ENCODE measurements at places on chromosomes 11 and 22.

DNA sequence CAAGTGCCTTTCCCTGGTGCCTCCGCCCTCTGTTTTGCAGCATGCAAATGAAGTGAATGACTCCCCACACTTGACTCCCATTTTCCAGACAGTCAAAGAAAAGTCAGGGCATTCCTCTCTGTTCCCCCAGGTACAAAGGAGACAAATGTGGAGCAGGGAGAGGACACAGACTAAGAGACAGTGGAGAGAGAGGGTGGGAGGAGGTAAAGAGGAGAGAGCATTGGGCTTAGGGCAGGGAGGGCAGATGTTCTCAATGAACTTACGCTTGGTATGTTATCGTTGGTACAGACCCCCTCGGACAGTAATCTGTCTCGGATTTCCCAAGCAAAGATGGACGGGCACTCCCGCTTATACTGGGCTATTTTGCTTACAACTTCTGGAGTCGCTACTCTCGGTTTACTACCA lies 9.8 kb downstream of the PAX6 start:
- DNase-seq, result no peak

DNA sequence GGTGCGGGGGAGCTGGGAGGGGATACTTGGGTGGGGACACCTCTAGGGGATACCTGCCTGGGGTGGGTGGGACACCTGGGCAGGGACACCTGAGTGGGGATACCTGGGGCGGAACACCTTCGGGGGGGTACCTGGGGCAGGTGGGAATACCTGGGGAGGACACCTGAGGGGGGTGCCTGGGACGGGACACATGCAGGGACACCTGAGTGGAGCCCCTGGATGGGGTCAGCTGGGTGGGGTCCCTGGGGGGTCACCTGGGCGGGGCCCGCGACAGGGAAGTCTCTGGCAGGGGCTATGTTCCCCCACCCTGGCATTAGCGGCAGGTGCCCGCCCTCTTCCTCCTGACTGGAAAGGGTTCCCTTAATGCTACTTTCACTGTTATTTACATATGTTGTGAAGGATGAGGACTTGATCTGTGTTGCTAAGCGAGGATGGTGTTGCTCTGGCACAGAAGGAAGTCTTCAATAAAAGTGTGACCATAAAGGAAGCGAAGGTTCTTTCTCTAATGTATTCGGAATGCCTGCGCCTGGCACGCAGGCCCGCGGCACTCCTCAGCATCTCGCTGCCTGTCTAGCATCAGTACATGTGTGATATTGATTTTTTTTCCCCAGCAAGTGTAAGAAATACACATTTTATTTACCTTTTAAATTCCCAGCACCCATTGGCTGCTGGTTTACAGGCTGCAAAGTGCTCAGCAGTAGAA lies 801.7 kb downstream of the BRD1 start:
- DNase-seq, result no peak

GRCh38 chr22:35150183-35151107 lies 84.5 kb downstream of the ISX start:
- DNase-seq, result peak; percentile 52

DNA sequence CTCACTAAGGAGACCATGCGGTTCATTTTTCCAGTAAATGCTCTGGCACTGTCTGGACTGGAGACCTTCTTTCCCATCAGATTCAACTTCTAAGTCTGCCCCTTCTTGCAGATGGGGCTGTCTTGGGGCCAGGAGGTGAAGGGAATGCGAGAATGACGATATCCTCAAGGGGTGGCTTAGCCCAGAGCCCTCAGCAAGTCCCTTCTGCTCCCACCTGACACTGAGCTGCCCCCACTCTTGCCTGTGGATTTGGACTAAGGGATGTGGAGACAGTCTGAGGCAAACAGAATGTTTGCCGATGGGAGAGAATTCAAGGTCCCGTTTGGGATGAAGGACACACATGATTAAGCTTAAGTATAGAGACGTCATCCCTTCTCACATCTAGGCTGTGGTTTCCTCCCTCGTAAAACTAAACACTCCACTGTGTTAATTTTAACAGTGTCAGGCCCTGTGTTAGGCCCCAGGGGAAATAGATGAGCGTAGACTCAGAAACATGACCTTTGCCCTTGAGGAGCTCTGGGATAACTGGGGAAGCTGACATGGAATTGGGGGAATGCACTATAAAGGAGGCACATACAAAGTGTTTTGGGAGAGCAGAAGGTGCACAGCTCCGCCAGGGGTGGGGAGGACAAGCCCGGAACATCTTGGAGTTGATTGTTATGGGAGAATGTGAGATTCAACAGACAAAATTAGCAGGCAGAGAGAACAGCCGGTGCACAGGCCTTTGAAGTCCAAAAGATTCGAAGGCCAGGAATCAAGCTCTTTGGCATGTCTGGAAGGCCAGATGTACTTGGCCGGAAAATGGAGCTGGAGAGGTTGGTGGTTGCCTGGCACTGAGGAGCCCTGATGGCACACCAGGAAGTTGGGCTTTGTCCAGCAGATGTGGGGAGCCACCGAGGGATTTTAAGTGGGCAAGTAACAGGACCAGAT lies 71.6 kb downstream of the ST3GAL4 start:
- no peak for DNase-seq

DNA sequence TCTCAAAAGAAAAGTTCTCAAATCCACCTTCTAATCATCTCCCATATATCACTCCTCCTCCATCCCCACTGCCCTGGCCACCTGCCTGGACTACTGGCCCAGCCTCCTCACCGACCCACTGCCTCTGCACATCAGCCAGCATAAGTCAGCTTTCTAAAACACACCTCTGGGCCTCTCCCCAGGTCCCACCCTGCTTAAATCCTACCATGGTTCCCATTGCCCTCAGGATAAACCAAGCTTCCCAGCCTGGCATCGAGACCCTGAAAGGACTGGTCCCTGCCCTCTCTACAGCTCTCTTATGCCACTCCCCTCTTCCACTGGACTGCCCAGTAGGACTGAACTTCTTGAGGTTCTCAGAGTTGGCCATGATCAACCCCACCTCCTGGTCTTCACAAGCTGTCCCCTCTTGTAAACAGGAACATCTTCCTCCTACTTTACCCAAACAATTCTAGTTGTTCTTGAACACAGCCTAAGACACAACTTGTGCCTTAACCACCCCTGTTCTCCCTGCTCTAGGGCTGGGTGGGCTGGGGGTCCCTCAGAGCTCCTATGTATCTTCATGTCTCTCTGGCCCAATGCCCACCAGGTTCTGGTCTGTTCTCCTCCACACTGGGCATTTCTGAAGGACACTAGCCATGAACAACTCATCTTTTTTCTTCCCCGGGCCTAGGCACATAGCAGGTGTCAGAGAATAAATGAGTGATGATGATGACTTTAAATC lies 12.6 kb upstream of the P2RY6 start:
- DNase-seq, result no peak

GRCh38 chr11:46105926-46106325 lies 15.3 kb downstream of the PHF21A start:
- no peak for DNase-seq

DNA sequence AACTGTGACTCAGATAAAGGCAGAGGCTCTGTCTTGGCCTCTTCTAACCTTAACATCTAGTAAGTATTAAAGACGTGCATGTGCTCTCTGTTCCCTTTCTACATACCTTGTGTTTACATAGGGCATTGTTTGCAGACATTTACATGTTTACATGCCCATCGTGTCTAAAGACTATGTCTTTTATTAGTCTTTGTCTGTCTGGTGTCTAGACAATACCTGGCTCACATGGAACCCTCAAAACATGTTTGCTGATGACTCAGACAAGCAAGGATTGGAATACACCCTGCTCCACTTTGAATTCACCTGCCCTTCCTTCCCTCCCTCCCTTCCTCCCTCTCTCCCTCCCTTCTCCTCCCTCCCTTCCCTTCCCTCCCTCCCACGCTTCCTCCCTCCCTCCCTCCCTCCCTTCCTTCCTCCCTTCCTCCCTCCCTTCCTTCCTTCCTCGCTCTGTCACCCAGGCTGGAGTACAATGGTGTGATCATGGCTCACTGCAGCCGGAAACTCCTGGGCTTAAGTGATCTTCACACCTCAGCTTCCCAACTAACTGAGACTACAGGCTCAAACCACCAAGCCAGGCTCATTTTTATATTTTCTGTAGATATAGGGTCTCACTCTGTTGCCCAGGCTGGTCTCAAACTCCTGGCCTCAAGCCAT lies 23.7 kb upstream of the SORL1-AS1 start:
- no peak for DNase-seq

GRCh38 chr11:116791002-116791812 lies 472 bp downstream of the APOA5 start:
- DNase-seq, result peak; percentile 73

GRCh38 chr22:42375982-42376381 lies 56.2 kb downstream of the NFAM1 start:
- DNase-seq, result no peak

DNA sequence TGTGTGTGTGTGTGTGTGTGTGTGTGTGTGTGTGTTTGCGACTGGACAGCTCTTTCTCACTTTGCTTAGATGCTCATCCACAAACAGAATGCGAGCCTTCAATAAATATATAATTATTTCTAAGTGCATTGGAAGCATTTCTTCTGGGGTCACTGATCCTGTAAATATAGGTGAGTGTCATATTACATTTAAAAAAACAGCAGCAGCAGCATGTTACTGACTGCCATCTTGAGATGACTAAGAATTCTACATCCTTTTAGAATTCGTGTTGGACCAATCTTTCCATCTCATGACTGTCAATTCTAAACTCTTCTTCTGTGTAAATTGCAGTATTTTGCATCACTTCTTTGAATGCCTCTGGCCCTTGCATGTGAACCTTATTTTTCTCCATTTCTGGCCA lies 238.0 kb upstream of the DDI1 start:
- DNase-seq, result no peak

DNA sequence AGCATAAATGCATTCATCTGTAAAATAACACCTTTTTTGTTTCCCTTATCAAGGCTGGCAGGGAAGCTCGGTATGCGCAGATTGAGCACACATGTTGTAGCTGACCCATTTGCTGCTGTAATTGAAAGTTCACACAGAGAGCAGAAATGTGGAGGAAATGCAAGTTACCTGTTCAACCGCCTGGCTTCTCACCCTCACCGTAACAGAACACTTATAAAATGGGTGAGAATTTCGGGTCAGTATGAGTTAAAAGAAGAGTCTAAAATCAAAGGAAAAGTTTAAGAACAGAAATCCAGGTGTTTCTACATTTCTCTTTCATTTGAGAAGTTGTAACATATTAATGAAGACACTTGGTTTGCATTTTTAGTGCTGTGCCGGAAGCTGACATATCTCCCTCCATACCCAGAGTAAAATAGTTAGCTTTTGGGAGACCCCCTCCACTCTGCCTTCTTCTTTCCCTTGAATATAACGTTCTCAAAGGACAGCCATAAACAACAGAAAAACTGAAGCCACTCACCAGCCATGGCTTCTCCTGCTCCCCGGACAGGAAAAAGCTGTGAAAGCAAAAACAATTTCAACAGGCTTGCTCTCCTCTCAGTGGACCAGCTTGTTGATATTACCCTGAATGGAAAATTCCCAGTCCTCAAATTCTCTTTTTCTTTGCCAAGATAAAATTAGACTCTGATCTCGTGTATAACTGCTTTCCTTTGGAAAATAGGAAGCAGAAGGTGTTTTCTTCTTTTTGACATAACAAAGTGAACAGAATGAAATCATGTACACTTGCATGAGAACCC lies at the start of gene CASP12:
Gene CASP12, minus strand, starts transcription at position 570 of the 794 bp plus-strand sequence.
- no peak for DNase-seq

- DNase-seq, result no peak
Measured at GRCh38 chr11:68963779-68964178, 17.0 kb downstream of the MRGPRD start.

DNA sequence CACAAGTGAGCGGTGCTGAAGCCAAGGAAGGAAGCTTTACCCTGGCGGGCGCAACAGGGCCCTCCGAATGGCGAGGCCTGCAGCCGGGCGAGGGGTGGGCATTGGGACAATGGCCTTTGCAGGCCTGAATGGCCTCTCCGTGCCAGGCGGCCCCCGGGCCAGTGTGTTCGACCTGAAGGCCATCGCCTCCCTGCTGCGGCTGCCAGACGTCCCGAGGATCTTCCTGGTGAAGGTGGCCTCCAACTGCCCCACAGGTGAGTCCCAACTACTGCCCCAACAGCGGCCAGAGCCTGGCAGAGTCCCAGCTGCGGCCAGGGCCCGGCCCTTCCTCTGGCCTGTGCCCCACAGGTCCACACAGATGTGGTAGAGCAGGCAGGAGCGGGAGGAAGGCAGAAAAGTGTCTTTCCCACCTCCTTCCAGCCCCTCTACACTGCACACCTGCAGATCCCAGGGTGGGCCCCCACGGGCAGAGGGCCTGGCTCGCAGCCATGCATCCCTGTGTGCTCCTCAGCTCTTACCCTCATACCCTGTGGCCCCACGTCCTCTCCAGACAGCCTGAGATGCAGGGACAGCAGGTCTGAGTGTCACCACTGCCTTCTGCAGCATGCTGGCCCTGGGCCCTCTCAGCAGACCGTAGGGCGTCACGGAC lies 11.3 kb downstream of the PHLDA2 start:
- no peak for DNase-seq

DNA sequence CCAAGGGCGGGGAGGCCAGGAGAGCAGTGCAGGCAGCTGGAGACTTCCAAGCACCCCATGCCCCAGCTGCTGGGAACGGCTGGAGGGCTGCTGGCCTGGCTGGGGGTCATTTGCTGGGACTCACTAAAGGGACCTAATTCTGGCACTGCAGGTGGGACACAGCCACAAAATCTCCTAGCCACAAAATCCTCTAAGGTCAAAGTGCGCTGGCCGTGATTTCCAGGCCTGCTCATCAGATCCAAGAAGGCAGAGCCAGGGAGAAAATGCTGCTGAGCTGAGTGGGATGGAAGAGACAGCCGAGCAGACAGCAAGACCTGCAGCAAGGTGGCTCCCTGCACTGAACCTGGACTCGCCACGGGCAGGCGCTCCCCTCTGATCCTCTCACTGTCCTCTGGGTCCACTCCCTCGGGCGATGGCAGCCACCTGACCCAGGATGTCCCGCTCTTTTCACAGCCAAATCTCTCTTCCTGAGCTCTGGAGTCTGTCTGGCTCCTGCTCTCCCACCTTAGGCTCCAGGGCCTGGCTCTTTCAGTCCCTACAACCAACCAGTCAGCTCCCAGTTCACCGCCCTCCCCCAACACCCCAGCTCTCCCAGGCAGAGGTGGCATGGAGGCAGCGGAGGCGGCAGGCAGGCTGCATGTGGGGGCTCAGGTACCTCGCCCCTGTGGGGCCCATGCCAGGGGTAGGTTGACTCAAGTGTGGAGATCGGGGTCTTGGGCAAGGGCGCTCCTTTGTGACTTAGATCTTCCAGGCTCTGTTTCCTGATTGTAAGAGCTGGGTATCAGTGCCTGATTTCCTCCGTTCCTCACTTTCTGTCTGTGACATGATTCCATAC lies 14.5 kb downstream of the OVOL1 start:
- no peak for DNase-seq

DNA sequence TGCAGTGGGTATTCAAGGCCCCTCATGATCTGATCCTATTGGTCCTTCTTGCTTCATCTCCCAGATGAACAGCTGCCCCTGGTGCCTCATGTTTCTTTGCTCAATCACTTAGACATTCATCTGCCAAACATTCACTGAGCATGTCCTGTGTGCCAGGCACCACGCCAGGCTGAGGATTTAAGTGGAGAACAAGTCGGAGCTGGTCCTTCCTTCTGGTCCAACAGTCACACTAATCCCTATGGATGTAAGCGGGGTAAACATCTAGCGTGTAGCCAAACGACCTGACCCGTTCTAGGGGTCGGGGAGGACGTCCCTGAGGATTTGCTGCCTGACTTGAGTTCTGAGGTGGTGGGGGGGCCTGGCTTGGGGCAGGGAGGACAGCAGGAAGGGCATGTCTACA lies 21.9 kb downstream of the ZMAT5 start:
- no peak for DNase-seq

All from stimulated activated CD4-positive, alpha-beta T cell treated with anti-CD3 and anti-CD28 coated beads, Interleukin-1b, Interleukin-23, amount 100 ng/mL, for 4 hours (primary cell).